ENCODE measurements at places on chromosomes 13 and 19.

GRCh38 chr19:47806435-47806834 lies 2.1 kb upstream of the TPRX1 start:
- DNase-seq = no peak

- DNase-seq = no peak
Observed at GRCh38 chr13:109626386-109627171, 159.8 kb downstream of the IRS2 start.

GRCh38 chr19:2769218-2769617 lies 13.9 kb downstream of the SGTA start:
- DNase-seq = no peak

GRCh38 chr13:104571161-104571892 lies 1505.1 kb upstream of the SLC10A2 start:
- peak; percentile 72 for DNase-seq

GRCh38 chr19:29371251-29372090 lies 154.3 kb upstream of the VSTM2B start:
- no peak for DNase-seq

DNA sequence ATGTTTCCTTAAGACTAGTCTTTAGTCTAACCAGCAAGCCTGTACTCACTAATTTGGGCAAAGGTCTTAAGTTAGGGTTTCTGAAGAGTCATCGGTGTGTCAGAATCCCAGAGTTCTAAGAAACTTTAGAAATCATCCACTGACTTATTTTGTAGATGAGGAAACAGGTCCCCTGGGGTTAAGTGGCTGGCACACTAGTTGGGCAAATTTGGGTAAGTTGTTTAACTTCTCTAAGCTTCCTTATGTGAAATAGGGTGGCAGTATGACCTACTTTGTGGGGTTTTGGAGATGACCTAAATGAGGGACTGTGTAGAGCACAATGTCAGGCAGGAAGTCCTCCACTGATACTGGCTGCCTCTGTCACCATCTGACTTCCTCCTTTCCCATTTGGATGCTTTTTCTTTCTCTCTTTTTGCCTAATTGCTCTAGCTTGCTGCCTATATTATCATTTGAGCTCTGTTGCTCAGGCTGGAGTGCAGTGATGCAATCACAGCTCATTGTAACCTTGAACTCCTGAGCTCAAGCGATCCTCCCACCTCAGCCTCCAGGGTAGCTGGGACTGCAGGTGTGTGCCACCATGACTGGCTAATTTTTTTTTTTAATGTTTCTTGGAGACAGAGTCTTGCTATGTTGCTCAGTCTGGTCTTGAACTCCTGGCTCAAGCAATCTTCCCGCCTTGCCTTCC lies 2.3 kb downstream of the ADGRE3 start:
- DNase-seq = no peak

- DNase-seq = no peak
Observed at GRCh38 chr19:3710265-3710812, 2.2 kb downstream of the TJP3 start.

GRCh38 chr13:91722267-91722884 lies 324.0 kb downstream of the GPC5 start:
- DNase-seq = peak; percentile 36

DNA sequence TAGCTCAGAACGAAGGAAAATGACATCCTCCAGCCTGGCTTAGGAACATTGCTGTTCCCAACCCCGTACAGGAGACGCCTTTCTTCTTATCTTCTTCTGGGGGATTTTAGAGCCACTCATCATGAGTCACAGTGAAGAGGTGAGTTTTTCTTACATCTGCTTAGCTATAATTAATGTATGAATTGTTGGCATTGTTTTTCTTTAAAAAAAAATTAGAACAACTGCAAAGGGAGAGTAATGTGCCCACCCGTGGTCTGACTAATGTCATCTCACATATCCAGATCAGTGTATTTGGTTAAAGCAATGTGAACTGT lies 310.6 kb upstream of the TSHZ3 start:
- no peak for DNase-seq

Measured in ELR (cell line).